ENCODE measurements at places on chromosomes 12 and 14. TPM values are rescaled to one million over a fixed set of nuclear protein-coding genes. Genes with fewer than 3 reads are reported as not detected.

SALL2 gene
- total RNA-seq = 1.6 TPM

GRCh38 chr12:16763901-16764300 lies 157.9 kb upstream of the LMO3 start:
- no peak for DNase-seq

SLCO1C1 gene
- total RNA-seq = not detected

DNA sequence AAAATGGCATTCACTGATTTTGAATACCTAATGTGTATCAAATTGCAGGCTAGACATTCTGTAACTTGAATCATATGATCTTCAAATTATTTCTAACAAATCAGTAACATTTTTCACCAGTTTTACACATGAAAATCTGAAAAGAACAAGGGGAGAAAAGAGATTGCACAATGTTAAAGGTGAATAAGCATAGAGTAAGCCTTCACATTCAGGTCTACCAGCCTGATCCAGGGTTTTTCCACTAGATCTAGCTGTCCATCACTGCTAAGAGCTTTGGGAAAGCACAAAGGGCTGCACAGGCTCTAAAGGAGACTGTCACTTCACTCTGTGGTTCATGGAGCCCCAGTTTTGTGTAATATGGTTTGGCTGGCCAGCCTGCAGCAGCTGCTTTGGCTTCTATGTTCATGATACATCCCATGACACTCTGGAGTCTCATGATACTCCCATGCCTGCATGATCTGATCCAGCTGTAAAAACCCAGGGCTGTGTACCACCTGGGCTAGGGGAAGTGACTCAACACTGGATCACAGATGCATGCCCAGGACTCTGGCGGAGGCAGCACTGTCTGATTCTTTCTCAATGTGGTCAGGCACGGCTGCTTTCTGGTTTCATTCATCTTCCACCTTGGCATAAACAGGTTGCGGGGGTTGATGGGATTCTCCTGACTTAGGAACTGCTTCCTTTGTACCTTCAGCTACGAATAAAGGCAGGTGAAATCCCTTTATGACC lies 859.7 kb downstream of the GALC start:
- no peak for DNase-seq

All from activated CD4-positive, alpha-beta T cell treated with anti-CD3 and anti-CD28 coated beads, Interleukin-2, amount 10 ng/mL, durations not matched to agents 24 days and 14 days (primary cell).